ENCODE measurements at places on chromosomes 5 and 9. TPM values are rescaled to one million over a fixed set of nuclear protein-coding genes. Genes with fewer than 3 reads are reported as not detected.

Gene PPP3R2
- total RNA-seq = 0.23 TPM

Gene ST8SIA4
- 11.0 TPM for total RNA-seq

Gene AGXT2
- total RNA-seq = 25.9 TPM

Gene STXBP1
- total RNA-seq = 19.2 TPM

Gene PDGFRB
- total RNA-seq = 182 TPM

Gene WHRN
- total RNA-seq = 7.8 TPM

Gene CKMT2
- total RNA-seq = 62.2 TPM

Gene GTF2H2
- 38.4 TPM for total RNA-seq

Gene EFNA5
- total RNA-seq = 21.0 TPM

Gene RIGI
- 11.2 TPM for total RNA-seq

Gene RORB
- total RNA-seq = 0.35 TPM

Gene TMEM203
- 32.5 TPM for total RNA-seq

Gene FAM114A2
- 30.7 TPM for total RNA-seq

Gene IFNA21
- total RNA-seq = not detected

Gene MOB3B
- 13.3 TPM for total RNA-seq

Gene CCNI2
- 4.5 TPM for total RNA-seq

Gene TCF7
- total RNA-seq = 4.7 TPM

Gene PRUNE2
- total RNA-seq = 10.9 TPM

Gene TTC16
- 0.18 TPM for total RNA-seq

Gene LMAN2
- 213 TPM for total RNA-seq

Gene SLC4A9
- 21.8 TPM for total RNA-seq

Gene OTP
- total RNA-seq = not detected

Gene EGFL7
- 131 TPM for total RNA-seq

Gene PKD2L2
- 0.53 TPM for total RNA-seq

Gene PCDHB9
- 3.3 TPM for total RNA-seq

Gene QRFP
- total RNA-seq = not detected

Gene SH3RF2
- 4.7 TPM for total RNA-seq

Gene RPS23
- 1,566 TPM for total RNA-seq

Gene PNPLA7
- total RNA-seq = 4.3 TPM

Gene GRK6
- total RNA-seq = 23.1 TPM

Gene PCDHGB4
- total RNA-seq = 14.1 TPM

Gene FSTL4
- total RNA-seq = 2.6 TPM

Gene ADGRD2
- not detected for total RNA-seq

Data from metanephros (tissue), 2 donors.